ENCODE measurements at places on chromosomes 7 and 10. TPM values are rescaled to one million over a fixed set of nuclear protein-coding genes. Genes with fewer than 3 reads are reported as not detected.

SLC26A5 gene
- not detected for total RNA-seq

TAS2R16 gene
- total RNA-seq = not detected

ASCC1 gene
- 38.6 TPM for total RNA-seq

SRI gene
- 109 TPM for total RNA-seq

MDH2 gene
- total RNA-seq = 109 TPM

METTL27 gene
- 1.5 TPM for total RNA-seq

KIF20B gene
- total RNA-seq = 3.6 TPM

MPP7 gene
- total RNA-seq = 2.3 TPM

BHLHA15 gene
- 8.1 TPM for total RNA-seq

ATP5MK gene
- total RNA-seq = 384 TPM

COL1A2 gene
- total RNA-seq = 10.8 TPM

TLL2 gene
- 2.2 TPM for total RNA-seq

ASB4 gene
- total RNA-seq = not detected

CPED1 gene
- 3.1 TPM for total RNA-seq

KLF6 gene
- 131 TPM for total RNA-seq

NKX2-3 gene
- not detected for total RNA-seq

DDIT4 gene
- total RNA-seq = 280 TPM

CD36 gene
- not detected for total RNA-seq

MUC12 gene
- total RNA-seq = 2.9 TPM

SUN3 gene
- not detected for total RNA-seq

MET gene
- total RNA-seq = 161 TPM

TNS3 gene
- 41.2 TPM for total RNA-seq

CHAT gene
- not detected for total RNA-seq

CNTNAP2 gene
- total RNA-seq = 15.1 TPM

PTPRE gene
- 10.3 TPM for total RNA-seq

TMEM176A gene
- 18.9 TPM for total RNA-seq

CPA2 gene
- not detected for total RNA-seq

ZNF425 gene
- 5.0 TPM for total RNA-seq

GRM8 gene
- 0.21 TPM for total RNA-seq
